ENCODE measurements at places on chromosomes 4 and X.

- DNase-seq, result no peak
Observed at GRCh38 chr4:139988863-139989765, 164.9 kb downstream of the MAML3 start.

- no peak for DNase-seq
Observed at GRCh38 chrX:40772290-40772689, 36.9 kb upstream of the MED14 start.

DNA sequence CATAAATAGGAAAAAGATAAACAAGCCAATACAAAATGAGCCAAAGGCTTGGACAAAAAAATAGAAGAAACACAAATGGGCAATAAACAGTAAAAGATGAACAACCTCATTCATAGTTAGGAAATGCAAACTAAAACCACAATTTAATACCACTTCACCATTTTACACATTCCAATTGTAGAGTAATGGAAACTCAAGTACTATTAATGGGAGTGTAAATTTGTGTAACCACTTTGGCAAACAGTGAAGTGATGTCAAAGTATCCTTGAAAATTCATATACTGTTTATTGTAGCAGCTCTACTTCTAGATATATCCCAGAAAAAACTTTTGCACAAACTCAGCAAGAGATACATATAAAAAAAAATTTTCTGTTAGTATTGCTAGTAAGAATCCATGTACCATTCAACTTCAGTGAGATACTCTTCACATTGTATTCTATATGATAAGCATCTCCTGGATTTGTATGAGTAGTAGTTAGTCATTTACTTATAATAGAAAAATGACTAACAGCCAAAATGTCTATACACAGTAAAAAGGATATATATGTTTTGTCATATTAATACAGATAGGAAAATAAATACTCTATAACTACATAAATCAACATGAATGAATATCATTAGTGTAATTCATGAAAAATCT lies 229.8 kb downstream of the DKK2 start:
- DNase-seq, result no peak

GRCh38 chrX:85630901-85631300 lies 251.4 kb upstream of the POF1B start:
- no peak for DNase-seq

GRCh38 chr4:145870155-145871020 lies 68.2 kb downstream of the ZNF827 start:
- no peak for DNase-seq

DNA sequence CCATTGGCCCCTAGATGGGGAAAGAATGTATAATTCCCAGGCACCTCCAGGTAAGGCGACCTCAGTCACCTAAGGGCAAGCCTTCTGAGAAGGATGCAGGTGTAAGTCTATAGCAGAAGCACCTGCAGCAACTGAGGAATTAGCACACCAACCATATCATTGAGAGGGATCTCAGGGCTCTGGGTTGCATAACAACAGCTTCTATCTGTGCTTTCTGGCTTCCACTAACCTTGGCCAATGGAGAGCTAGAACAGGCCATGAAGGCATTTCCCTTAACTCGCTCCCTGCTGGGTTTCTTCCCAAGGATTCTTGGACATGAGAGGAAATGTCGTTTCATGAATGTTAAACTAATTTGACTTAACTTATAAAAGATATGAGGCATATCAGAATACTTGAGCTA lies 177.8 kb upstream of the GK2 start:
- DNase-seq, result no peak

GRCh38 chr4:96879527-96879926 lies 1039.6 kb downstream of the PDHA2 start:
- no peak for DNase-seq

Data from NCI-H1092 (cell line).